ENCODE measurements at places on chromosomes 3 and 15. TPM values are rescaled to one million over a fixed set of nuclear protein-coding genes. Genes with fewer than 3 reads are reported as not detected.

CPLX3 gene
- not detected for total RNA-seq

GOLGA8J gene
- not detected for total RNA-seq

ITIH1 gene
- total RNA-seq = not detected

ZMAT3 gene
- total RNA-seq = 10.4 TPM

DNA sequence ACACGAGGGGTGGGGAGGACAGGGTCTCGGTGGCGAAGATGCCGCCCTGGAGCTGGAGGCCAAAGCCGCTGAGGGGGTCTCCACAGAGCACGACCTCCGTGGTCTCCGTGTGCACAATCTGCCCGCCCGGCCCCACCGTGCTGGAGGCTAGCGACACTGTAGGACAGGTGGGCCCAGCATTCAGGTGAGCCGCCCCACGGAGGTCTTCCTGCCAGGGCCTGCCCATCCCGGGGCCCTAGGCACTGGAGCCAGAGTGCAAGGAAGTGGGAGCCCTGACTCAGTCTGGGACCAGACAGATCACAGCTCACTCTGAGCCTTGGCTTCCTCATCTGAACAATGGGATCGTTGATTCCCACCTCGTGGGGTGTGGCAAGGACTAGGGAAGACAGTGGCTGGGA, 25.8 kb downstream of the GRIP2 start:
- no peak for DNase-seq
- no peak overlapping the region for H3K27ac ChIP-seq
- H3K4me1 ChIP-seq = peaks cover 6% of the 10 kb centered on the region
- no peaks in the 10 kb centered on the region for H3K36me3 ChIP-seq

- H3K36me3 ChIP-seq = no peaks in the 10 kb centered on the region
- H3K27me3 ChIP-seq = no peaks in the 10 kb centered on the region
- no peaks in the 10 kb centered on the region for H3K4me1 ChIP-seq
- no peak overlapping the region for H3K4me3 ChIP-seq
- H3K27ac ChIP-seq = no peak overlapping the region
- no peak for DNase-seq
These were observed 7.3 kb downstream of the MGLL start for GRCh38 chr3:127815001-127815400.

GRCh38 chr3:100540791-100541334, 48.4 kb downstream of the TMEM45A start:
- no peak for DNase-seq
- H3K4me3 ChIP-seq = no peak overlapping the region
- H3K36me3 ChIP-seq = no peaks in the 10 kb centered on the region
- H3K27ac ChIP-seq = no peak overlapping the region

- no peak overlapping the region for H3K27ac ChIP-seq
- H3K27me3 ChIP-seq = no peaks in the 10 kb centered on the region
- no peak for DNase-seq
- H3K4me1 ChIP-seq = no peaks in the 10 kb centered on the region
These were observed 21.8 kb upstream of the ERICH6 start for GRCh38 chr3:150725548-150725947.

DNA sequence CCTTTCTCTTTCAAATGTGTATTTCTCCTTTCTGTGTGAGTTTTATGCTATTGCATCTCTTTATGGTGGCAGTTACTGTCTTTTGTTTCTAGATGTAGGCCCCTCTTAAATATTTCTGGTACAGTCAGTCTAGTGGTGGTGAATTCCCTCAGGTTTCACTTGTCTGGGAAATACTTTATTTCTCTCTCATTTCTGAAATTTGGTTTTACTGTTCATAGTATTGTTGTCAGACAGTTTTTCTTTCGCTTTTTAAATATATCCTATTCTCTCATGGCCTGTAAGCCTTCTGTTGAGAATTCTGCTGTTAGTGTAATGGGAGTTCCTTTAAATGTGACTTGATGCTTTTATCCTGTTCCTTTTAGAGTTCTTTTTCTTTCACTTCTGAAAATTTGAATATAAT, 874.0 kb downstream of the PLOD2 start:
- no peak overlapping the region for H3K4me3 ChIP-seq
- no peak for DNase-seq
- H3K36me3 ChIP-seq = no peaks in the 10 kb centered on the region
- no peaks in the 10 kb centered on the region for H3K4me1 ChIP-seq
- no peaks in the 10 kb centered on the region for H3K27me3 ChIP-seq

DNA sequence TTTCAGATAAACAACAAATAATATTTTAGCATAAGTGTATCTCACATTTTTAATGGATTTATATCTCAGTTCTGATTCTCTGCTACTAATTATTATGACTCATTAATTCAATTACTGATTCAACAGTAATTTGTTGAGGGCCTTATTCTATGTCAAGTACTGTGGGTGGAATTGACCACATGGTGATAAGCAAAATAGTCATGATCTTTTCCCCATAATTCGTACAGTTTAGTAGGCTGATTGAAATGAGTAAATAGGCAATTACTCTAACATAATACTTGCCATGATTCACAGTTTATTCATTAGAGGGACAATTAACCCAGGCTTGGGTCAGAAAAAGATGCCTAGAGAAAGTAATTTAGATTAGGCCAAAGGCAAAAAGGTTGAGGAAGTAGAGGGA, 60.9 kb upstream of the SLC4A7 start:
- H3K36me3 ChIP-seq = no peaks in the 10 kb centered on the region
- no peak overlapping the region for H3K27ac ChIP-seq
- no peaks in the 10 kb centered on the region for H3K4me1 ChIP-seq
- no peak overlapping the region for H3K4me3 ChIP-seq
- no peak for DNase-seq

- peaks cover 23% of the 10 kb centered on the region for H3K4me1 ChIP-seq
- no peak overlapping the region for H3K4me3 ChIP-seq
- no peak for DNase-seq
- no peaks in the 10 kb centered on the region for H3K27me3 ChIP-seq
These were observed 260.8 kb downstream of the UACA start for GRCh38 chr15:70502529-70502928.

- H3K27ac ChIP-seq = no peak overlapping the region
- DNase-seq = no peak
- no peaks in the 10 kb centered on the region for H3K27me3 ChIP-seq
- no peak overlapping the region for H3K4me3 ChIP-seq
These were observed 83.1 kb upstream of the FNDC3B start for GRCh38 chr3:171956181-171956683.

GRCh38 chr3:39216176-39216790, 23.9 kb upstream of the XIRP1 start:
- DNase-seq = no peak
- peaks cover 5% of the 10 kb centered on the region for H3K4me1 ChIP-seq
- no peaks in the 10 kb centered on the region for H3K27me3 ChIP-seq
- no peak overlapping the region for H3K4me3 ChIP-seq
- H3K27ac ChIP-seq = no peak overlapping the region

DNA sequence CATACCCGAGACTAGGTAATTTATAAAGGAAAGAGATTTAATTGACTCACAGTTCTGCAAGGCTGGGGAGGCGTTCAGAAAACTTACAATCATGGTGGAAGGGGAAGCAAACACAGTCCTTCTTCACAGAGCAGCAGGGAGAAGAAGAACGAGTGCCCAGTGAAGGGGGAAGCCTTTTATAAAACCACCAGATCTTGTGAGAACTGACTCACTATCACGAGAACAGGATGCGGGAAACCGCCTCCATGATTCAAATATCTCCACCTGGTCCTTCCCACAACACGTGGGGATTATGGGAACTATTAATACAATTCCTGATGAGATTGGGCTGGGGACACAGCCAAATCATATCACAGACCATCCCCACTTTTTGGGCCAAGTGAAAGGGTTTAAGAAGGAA, 58.8 kb upstream of the CTXND1 start:
- no peak overlapping the region for H3K27ac ChIP-seq
- H3K27me3 ChIP-seq = no peaks in the 10 kb centered on the region
- H3K4me1 ChIP-seq = no peaks in the 10 kb centered on the region
- no peaks in the 10 kb centered on the region for H3K36me3 ChIP-seq

GRCh38 chr3:27504749-27505148, 20.6 kb upstream of the SLC4A7 start:
- H3K27ac ChIP-seq = no peak overlapping the region
- no peaks in the 10 kb centered on the region for H3K27me3 ChIP-seq
- no peak for DNase-seq
- H3K4me1 ChIP-seq = no peaks in the 10 kb centered on the region

- no peak overlapping the region for H3K27ac ChIP-seq
- peak; percentile 58 for DNase-seq
- no peaks in the 10 kb centered on the region for H3K36me3 ChIP-seq
- H3K4me3 ChIP-seq = peak overlapping the region; percentile 75
- H3K27me3 ChIP-seq = peaks cover 13% of the 10 kb centered on the region
These were observed 593 bp downstream of the TMOD2 start for GRCh38 chr15:51751697-51752683.

DNA sequence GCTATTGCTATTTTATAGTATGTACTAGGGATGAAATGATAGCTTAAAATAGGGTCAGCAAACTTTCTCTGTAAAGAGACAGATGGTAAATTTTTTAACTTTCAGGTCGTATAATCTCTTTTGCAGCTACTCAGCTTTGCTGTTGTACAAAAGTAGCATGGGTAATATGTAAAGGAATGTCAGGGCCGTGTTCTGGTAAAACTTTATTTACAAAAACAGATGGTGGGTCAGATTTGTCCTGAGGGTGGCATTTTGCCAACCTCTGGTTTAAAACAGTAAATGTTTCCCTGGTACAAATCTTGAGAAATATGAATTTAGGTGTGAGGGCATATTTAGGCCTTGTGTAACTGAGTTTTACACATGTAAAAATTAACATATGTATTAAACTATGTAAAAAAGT, 18.6 kb downstream of the NMD3 start:
- no peak overlapping the region for H3K4me3 ChIP-seq
- no peaks in the 10 kb centered on the region for H3K27me3 ChIP-seq
- H3K4me1 ChIP-seq = no peaks in the 10 kb centered on the region
- H3K36me3 ChIP-seq = peaks cover 63% of the 10 kb centered on the region
- H3K27ac ChIP-seq = no peak overlapping the region

DNA sequence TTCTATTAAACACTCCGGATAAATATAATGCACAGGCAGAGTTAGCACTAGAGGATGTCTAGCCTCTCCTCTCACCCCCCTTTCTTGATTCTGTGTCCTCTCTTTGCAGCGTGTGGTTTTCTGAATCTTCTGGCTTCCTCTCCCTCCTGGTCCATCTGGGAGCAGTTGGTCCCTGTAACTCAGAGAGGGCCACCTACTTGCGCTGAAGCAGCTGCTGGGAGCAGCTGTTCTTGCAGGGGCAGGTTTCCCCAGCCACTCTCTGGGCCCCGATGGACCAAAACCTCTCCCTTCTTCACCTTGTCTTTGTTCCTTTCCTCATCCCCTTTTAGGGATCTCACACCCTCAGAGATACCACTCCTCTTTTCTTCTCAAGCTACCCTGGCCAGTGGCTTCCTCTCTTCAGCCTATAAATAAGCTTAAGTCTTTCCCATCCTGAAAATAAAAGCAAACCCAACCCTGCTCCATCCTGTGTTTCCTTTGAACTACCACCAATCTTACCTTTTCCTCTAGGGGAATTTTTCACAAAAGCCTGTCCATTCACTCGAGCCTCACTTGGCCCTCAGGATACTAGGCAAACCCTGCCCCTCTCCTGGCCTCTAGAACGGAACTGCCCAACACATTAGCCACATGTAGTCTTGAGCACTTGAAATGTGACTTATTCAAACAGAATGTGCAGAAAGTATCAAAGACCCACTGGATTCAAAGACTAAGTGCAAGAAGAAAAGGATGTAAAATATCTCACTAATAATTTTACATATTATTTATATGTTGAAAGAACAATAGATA, 59.7 kb downstream of the STARD5 start:
- H3K27me3 ChIP-seq = no peaks in the 10 kb centered on the region
- H3K36me3 ChIP-seq = no peaks in the 10 kb centered on the region
- no peak for DNase-seq

DNA sequence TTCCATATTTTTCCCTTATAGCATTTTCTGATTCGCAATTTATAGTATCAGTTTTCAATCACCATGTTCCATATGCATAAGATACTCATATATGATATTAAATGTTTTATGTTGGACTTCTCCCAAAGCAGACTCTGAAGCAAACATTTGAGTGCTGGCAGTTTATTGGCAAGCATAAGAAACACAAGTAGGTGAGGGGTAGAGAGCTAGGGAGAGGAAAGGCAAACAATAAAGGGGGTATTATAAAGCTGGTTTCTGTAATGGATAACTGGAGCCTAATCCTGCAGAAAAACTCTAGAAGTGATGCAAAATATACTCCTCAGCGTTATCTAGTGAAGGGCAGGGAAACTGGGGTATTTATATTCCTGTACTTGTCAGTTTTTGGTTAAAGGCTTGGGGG, 491.5 kb upstream of the TGFBR2 start:
- no peaks in the 10 kb centered on the region for H3K27me3 ChIP-seq
- no peaks in the 10 kb centered on the region for H3K36me3 ChIP-seq
- H3K4me3 ChIP-seq = no peak overlapping the region

- H3K36me3 ChIP-seq = no peaks in the 10 kb centered on the region
- H3K4me1 ChIP-seq = no peaks in the 10 kb centered on the region
These were observed 463.9 kb downstream of the MFSD1 start for GRCh38 chr3:159265705-159266104.

DNA sequence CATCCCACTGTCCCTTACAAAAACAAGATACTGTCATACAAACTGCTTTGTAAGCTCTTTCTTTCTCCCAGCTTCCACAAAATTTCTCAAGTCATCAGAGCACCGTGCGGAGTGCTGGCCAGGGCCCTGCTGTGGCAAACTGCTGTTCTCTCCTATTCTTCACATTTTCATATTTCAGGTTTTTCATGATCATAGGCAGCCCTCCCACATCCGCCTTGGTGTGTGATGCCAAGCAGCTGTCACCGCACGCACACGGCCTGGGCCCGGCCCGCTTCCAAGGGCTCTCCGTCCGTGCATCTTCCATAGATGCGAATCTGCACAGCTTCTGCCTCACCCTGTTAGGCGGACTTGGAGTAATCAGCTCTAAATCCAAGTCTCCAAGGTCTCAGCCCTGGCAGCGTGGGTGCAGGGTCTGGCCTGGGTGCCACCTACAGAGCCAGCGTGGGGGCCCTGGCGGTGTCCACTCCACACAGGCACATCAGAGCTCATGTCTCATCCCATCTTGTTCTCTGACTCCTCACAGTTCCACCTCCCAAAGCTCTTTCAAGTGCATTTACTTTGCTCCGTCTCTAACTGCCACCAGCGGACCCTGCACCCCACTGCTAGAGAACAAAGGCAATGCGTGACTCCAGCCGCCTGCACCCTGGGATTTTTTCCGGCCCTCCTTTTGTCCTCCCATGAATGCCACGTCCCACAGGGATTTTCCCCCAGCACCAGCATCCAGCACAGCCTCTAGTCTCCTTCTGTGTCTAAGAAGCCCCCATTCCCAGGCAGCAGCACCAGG, 27.2 kb downstream of the CYFIP1 start:
- H3K36me3 ChIP-seq = no peaks in the 10 kb centered on the region
- H3K4me1 ChIP-seq = peaks cover 14% of the 10 kb centered on the region
- no peak overlapping the region for H3K4me3 ChIP-seq
- no peak overlapping the region for H3K27ac ChIP-seq

DNA sequence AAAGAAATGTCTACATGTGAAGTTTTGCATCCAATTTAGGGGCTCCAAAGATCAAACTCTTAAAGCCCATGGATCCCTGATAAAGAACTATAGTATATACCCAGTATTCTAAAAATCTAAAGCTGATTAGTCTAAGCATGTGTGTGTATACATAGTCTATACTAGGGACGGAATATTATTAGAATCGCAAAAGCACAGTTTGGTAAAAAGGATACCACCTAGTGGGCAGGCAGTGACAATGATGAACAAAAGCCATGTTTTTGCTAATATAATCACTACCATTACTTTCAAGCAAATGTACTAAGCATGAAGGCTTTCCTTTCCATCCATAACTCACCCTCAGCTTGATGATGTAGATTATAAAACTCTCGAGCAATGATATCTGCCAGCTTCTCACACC, 16.5 kb downstream of the POLQ start:
- DNase-seq = no peak
- no peak overlapping the region for H3K27ac ChIP-seq
- no peaks in the 10 kb centered on the region for H3K4me1 ChIP-seq
- H3K27me3 ChIP-seq = no peaks in the 10 kb centered on the region
